ENCODE measurements at places on chromosomes 4 and X.

- DNase-seq = no peak
Measured at GRCh38 chrX:15814771-15815365, 24.6 kb downstream of the ZRSR2 start.

DNA sequence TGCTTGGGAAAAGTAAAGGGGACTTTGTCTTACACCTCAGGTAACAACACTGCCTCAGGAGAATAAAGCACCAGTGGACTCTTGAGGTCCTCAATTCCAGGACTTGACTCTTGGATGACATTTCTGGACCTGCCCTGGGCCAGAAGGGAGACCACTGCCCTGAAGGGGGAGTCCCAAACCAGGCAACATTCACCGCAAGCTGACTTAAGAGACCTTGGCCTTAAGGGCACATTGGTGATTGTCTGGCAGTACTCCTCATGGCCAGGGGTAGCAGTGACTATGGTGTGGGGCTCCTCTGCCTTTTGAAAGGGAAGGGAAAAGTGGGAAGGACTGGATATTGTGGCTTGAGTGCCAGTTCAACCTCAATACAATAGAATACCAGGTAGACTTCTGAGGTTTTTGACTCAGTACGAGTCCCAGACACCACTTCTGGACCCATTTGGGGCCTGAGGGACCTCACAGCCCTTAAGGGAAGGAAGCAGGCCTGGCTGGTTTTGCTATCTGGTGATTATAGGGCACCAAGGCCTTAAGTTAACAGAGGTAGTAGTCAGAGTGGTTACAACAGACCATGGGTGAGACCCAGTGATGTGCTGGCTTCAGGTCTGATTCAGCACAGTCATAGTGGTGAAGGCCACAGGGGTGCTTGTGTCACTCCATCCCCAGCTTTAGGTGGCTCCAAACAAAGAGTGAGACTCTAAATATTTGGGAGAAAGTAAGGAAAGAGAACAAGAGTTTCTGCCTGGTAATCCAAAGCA lies 121.2 kb upstream of the TET2 start:
- no peak for DNase-seq

DNA sequence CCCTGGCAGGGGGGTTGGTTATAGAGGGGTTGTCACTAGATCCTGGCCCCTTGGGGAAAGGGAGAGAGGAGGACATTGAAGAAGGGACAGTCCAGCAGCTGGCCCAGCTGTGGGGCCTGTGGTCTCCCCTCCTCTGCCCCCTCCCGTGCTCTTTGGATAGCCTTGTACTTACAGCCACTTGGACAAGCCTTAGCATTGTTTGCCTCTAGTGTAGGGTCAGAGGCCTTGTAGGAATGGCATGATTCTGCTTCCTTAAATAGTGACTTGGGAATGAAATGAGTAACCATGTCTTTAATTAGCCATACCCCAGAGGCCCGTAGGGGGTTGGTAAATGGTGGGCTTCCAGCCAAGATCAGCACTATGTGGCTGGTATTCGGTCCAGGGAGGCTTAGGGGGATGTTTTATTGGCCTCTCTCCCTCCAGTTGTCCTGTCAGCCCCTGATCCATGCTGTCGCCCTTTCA lies 230.6 kb downstream of the PTTG2 start:
- DNase-seq = no peak

GRCh38 chr4:111854494-111855087 lies 290.7 kb upstream of the FAM241A start:
- no peak for DNase-seq

DNA sequence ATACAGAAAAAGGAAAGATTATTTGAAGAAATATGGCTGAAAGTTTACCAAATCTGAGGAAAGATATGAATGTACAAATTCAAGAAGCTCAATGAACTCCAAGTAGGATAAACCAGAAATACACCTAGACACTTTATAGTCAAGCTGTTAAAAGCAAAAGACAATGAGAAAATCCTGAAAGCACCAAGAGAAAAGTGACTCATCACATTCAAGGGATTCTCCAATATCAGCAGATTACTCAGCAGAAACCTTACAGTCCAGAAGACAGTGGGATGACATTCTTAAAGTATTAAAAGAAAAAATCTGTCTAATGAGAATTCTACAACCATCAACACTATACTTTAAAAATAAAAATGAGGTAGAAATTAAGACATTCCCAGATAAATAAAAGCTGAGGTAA lies 223.8 kb upstream of the ZCCHC13 start:
- DNase-seq = no peak

DNA sequence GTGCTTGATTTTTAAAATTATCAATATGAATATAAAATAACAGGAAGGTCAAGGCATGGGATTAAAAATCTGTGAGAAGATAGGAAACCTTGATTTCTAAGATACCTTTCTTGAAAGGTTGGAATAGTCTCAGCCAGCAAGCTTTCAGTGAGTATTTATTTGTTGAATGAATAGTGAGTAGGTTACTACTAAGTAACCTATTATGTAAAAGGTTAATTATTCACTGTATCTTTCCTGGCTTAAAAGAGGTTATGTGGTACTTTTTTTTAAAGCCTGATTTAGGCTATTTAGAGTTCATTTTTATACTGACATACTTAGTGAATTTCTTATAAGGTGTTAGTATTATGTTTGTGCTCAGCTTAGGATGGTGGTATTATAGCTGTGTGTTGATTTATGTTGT lies 123.5 kb downstream of the PTPN13 start:
- no peak for DNase-seq

DNA sequence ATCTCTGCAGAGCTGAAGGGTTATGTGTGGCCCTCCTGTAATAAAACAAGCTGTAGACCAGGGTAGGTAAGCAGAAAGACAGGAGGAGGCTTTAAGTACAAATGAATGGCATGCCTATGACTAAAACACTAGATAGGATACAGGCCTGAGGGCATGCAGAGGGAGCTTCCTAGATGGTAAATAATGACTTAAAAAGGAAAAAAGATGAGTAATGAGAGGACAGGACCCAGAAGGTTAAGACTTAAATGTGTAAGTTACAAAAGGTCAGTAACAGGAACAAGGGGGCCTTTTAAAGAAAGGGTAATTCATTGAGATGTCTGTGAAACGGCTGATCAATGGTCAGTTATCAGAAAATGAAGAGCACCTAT lies 194.8 kb downstream of the SOWAHB start:
- no peak for DNase-seq

GRCh38 chr4:40629401-40630334 lies at the start of gene RBM47:
TSS of gene RBM47 (minus strand) at chr4:40629864. CDS start at chr4:40438893, 190,971 bp downstream.
- peak; percentile 30 for DNase-seq

GRCh38 chr4:94488670-94489069 lies 36.9 kb downstream of the PDLIM5 start:
- no peak for DNase-seq

GRCh38 chrX:65589304-65589703 lies 54.7 kb upstream of the LAS1L start:
- DNase-seq = no peak

- no peak for DNase-seq
Measured at GRCh38 chrX:38704146-38704882, 96.9 kb upstream of the MID1IP1 start.

DNA sequence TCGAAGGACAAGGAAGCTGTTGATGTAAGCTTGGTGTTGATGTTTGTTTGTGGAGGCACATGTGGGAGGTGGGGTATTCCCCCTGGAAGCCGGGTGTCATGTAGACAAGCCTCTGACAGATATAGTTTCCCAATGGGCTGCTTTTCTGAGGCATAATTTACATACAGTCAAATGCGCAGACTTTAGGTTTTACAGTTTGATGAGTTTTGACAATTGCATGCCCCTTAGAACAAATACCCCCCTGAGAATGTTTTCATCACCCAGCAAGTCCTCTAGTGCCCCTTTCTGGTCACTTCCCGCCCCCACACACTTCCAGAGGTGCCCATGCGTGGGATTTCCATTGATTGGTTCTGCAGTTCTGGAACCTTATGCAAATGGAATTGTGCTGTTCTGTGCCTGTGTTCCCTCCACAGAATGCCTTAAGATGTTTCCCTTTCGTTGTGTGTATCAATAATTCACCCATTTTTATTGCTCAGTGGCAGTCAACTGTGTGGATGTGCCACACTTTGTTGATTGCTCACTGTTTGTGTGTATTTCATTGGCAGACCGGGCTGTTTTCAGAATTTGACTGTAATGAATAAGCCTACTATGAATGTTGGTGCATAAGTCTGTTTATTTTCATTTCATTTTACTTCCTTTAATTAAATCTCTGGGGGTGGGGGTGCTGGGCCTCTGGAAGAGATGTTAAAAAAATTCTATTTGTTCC lies 8.5 kb downstream of the EVC start:
- DNase-seq = no peak

GRCh38 chrX:137545711-137546651 lies 19.9 kb upstream of the ZIC3 start:
- no peak for DNase-seq

DNA sequence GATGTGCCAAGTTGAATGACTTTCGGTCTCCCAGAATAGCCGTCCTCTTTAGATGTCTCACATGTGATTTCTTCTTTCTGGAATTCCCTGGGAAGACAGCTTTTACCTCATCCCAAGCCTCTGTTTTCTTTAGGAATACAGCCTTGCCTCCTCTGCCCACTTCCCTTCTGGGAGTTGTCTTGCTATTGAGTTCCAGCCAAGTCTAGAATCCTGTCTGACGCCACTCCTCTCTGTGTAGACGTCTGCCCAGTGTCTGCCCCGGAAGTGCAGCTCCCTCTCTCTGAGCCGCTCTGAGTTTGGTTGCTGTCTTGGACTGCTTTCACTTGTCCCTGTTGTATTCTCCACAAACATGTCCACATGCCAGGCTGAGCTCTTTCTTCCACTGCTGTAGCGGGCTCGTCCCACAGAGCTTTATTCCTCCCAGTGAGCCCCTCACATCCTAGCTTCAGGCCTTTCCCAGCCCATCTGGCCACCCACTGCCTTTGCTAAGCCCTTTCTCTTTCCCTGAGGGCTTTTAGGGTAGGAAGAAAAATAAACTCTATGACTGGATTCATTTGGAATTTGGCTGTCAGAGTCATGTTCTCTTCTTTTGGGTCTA lies 9.0 kb upstream of the IGFBP7 start:
- no peak for DNase-seq

GRCh38 chr4:102792361-102792936 lies 31.7 kb upstream of the MANBA start:
- DNase-seq = no peak

- no peak for DNase-seq
Measured at GRCh38 chr4:24477919-24478318, 106.4 kb downstream of the DHX15 start.

GRCh38 chr4:57136281-57136680 lies 26.1 kb upstream of the IGFBP7 start:
- DNase-seq = no peak

DNA sequence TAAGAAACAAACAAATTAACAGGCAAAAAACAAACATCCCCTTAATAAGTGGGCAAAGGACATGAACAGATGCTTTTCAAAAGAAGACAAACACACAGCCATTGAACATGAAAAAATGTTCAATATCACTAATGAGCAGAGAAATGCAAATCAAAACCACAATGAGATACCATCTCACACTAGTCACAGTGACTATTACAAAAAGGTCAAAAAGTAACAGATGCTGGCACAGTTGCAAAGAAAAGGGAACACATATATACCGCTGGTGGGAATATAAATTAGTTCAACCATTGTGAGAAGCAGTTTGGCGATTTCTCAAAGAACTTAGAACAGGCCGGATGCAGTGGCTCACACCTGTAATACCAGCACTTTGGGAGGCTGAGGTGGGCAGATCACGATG lies 146.1 kb upstream of the NEIL3 start:
- DNase-seq = no peak

DNA sequence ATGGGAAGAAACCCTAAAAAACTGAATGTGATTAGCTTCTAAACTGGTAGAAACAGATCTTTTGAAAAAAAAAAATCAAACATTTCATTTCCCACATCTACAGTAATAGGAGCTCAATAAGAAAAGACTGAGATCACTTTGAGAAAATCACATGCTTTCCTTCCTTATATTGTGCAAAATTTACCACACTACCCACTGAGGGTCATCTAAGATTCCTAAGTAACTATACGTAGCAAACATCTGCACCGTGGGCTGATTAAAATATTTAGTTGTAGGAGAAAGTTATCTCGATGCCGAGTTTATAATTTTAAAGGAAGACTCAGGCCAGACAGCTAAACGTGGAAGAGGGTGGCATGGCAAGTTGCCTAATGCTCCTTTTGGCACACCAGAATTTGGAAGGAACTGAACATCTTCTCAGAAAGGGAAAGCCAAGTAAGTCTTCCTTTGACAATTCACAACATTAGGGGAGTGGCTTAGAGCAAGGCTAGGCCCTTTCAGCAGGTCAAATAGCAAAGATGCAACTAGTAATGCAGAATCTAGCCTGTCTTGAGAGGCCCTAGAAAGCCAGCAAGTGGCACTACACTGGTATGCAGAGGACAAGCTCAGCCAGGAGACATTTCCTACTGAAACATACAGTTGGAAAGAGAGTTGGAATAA lies 128.0 kb downstream of the TMA16 start:
- no peak for DNase-seq

- DNase-seq = no peak
Measured at GRCh38 chrX:74613370-74614092, 893 bp downstream of the RLIM start.

DNA sequence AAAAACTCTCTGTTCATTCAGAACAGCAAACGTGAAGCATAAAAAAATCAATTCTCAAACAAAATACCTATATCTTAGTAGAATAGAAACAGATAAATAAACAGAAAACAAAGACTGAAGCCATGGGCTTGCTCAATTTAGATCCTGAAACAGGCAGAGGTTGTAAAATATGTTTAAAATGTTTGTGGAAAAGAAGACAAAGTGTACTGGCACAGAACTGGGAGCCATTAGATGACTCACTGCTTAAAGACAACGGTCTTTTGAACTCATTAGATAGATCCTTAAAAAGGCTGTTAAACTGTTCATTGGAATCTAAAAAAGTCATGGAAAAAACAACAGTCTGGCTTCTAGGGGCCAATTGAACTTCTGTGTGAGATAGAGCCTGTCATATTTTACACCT lies 247.0 kb upstream of the NDST4 start:
- no peak for DNase-seq

- peak; percentile 47 for DNase-seq
Measured at GRCh38 chr4:2792711-2793585, at the start of gene SH3BP2. TSS of gene SH3BP2 (plus strand) at chr4:2793085. CDS start at chr4:2820618, 27,533 bp downstream.

DNA sequence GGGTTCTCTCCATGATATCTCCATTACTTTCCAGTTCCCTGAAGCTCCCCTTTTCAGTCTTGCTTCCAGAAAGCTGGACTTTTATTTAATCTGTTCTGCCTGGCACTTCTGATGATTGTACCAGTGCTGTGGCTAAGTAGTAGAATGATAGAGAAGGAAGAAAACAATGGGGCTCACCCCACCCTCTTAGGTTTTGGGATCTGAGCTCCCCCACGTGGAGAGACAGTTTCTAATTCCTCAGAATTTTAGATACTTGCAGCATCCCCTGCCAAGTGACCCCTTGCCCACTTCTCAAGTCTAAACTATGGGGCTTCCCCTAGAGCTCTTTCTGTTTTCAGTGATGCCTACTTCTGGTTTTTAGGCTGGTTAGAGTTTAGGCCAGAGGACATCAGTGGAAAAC lies 73.9 kb downstream of the GC start:
- no peak for DNase-seq

- no peak for DNase-seq
Measured at GRCh38 chr4:42397635-42398170, 415 bp downstream of the SHISA3 start.
